Islet precursor cell (in vitro differentiated cells): ENCODE measurements at places on chromosomes 11 and 22.

- no peak for DNase-seq
Measured at GRCh38 chr11:77353131-77353530, 51.6 kb upstream of the GDPD4 start.

DNA sequence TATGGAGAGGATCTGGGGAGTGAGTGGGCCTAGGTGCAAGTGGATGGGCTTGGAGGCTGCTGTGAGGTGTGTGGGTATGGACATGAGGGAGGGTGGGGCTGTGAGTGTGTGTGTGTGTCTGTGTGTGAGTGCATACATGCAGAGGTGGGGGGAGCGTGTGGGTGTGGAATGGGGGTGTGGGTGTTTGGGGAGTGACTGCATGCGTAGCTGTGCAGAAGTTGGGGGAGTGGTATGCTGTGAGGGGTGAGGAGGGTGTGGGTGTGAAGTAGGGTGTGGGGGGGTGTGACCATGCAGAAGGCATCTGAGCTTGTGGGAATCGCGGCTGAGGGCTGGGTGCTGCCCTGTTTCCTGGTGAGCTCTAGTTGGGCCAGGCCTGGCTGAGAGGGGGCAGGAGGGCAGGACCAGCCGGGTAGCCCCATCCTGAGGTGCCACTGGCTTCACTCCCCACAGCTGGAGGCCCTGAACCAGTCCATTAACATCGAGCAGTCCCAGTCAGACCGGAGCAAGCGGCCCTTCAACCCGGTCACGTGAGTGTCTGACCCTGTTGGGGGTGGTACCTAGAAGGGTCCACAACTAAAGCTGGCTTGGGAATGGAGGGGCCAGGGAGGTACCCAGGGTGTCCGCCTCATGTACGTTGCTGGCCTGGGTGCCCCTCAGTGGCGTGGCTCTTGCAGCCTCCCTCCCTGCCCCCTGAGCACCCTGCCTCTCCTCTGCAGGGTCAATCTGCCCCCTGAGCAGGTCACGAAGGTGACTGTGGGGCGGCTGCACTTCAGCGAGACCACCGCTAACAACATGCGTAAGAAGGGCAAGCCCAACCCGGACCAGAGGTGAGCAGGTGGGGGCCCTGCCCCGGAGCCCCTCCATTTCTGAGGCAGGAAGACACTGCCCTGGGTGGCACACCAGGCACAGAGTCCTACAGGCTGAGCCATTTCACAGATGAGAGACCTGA is 16.5 kb downstream of the TMEM258 start:
- no peak for DNase-seq

DNA sequence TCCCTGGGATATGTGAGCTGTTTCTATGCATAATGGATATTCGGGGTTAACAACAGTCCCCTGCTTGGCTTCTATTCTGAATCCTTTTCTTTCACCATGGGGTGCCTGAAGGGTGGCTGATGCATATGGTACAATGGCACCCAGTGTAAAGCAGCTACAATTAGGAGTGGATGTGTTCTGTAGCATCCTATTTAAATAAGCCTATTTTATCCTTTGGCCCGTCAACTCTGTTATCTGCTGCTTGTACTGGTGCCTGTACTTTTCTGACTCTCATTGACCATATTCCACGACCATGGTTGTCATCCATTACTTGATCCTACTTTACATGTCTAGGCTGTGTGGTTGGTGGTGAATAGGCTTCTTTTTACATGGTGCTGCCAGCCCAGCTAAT is 1.3 kb downstream of the TUG1 start:
- no peak for DNase-seq

DNA sequence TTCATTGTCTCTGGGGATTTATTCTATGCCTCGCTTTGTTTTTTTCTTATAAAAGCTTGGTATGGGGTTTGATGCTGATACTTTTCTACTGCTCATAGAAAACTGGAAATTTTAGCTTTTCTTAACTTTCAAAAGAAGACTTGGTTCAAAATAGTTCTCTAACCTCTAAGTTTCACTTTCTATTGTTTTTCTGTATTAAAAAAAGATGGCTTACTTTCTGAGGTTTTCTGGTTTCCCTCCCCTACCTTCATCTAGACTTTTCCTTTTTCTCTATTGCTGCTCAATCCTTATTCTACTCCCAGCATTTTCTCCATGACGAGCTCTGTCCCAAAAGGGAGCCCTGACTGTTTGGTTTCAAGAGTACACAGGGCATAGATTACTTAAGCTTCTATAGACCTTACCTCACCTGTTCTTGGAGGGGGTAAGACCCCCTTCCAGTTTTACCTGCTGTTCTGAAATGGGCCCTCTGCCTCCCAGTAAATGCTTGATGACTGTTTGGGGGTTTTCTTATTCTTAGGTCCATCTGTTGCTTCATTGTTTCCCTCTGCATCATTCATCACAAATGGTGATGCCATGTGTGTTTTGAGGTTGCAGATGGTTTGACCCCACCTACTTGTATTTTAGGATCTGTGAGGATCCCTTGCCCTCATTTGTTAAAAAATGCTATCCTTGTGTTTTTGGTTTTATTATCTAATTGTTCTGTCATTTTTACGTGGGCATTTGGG is 29.5 kb downstream of the DNHD1 start:
- no peak for DNase-seq

DNA sequence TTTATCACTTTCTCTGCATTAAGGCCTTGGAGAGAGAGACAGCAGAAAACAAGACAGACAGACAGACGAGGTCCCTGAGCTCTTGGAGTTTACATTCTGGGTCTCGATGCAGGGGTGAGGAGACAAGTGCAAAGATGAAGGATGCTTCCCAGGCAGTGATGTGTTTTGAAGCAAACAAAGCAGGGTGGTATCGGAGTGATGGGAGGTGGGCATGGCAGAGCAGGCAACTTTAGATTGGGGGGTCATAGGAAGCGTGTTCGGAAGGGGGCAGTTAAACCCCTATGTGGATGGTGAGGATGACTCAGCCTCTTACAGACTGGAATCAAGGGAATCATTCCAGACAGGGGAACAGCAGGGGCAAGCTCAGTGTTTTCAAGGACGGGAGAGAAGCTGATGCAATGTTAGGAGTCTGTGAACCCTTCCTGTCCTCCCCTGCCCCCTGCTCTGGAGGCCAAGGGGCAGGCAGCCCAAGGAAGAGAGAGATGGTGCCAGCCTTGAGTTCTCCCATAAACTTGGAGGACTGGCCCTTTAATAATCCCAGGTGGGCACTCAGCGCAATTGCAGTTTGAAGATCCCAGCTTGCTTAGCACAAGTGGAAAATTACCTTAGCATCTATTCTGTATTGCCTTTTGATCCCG is 180.2 kb downstream of the CHST1 start:
- DNase-seq: peak; percentile 62

- no peak for DNase-seq
Measured at GRCh38 chr11:96193745-96194443, 149.1 kb downstream of the MAML2 start.

DNA sequence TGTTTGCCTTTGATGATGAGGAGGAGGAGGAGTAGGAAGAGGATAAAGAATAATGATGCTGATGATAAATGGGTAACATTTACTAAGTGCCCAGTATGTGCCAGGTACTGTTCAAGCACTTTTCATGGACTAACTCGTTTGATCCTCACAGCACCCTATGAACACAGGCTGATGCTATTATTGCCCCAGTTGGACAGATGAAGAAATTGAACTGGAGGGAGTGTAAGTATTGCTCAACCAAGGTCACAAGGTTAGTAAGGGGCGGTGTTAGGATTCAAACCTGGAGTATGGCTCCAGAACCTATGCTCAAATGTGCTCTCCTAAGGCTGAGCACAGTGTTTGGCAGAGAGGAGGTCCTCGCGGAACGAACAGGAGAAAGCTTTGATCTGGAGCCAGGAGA is 78.6 kb downstream of the SYN3 start:
- no peak for DNase-seq

DNA sequence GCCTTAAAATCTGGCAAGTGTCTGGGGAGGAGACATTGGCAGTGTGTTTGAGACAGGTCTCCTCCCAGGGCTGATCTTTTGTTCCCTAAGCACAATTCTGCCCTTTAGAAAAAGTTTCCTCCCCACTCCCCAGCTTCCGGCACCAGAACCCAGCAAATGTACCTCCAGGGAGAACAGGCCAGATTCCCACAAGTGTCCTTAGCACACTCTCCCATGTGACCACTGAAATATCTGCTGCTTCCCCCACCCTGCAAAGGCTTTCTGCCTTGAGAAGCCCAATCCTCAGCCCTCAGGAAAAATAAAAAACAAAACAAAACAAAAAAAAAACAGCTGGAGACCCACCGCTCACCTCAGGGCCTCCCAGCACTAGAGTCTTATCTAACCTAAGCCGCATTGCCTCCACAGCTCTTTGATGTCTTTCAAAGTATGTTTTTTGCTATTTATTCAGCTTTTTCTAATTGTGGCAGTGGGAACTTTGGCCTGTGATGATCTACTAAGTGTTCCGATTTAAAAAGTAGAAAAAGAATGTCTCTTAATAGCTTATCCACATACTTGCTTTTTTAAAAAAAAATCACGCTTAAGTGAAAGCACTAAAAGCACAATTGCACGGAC is 29.0 kb upstream of the FBLN1 start:
- DNase-seq: peak; percentile 71

DNA sequence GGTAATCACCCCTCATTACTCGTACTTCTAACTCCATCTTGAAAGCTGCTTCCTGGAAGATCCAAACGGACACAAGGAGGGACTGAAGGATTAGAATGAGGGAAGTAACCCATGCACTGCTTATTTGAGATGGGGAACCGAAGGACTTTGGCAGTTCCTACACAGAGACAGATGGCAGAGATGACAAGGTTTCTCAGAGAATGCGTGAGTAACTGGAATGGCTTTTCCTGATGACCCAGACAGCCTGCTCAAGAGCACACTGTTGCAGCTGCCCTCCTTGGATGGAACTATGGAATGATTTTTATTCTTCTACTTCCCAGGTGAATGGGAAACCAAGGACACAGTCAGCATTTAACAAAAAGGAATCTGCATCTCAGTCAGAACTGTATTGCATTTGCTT is 7.3 kb downstream of the KCNJ11 start:
- DNase-seq: no peak

DNA sequence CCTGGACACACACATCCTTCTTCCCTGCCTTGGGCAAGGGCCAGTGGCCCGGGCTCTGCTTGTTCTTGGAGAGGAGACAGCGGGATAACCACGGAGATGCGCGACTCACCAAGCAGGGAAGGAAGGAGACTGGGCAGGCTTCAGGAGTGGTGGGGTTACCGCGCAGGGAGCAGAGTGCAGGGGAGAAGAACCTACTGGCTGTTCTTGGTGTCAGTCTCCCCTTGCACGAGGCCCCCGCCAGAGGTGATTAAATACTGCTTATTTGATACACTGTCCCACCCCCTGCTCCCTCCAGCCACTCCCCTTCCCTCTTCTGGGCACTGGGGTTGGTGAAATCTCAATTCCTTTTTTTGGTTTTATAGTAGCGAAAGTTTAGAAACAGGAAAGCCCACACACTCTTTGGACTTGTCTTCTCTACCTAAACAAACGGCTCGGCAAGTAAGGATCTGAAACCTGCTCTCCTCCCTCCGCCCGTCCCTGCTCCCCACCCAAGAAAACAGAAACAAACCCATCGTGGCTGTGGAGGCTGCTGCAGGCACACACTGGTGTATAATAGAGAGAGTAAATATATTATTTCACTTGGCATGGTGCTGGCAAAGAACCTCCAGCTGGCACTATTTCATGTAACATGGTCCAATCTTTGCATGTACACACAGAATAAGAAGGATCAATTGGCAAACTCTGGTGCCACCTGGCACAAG is 10.8 kb downstream of the LARGE2 start:
- DNase-seq: no peak
